ENCODE measurements at places on chromosomes 4 and X. TPM values are rescaled to one million over a fixed set of nuclear protein-coding genes. Genes with fewer than 3 reads are reported as not detected.

Gene HS3ST1
- 1.3 TPM for total RNA-seq

Gene GABRQ
- total RNA-seq: not detected

Gene RAB40AL
- not detected for total RNA-seq

Gene SOD3
- not detected for total RNA-seq

Gene PSAPL1
- total RNA-seq: not detected

Data from SK-MEL-5 (cell line).